ENCODE measurements at places on chromosomes 2 and 18. TPM values are rescaled to one million over a fixed set of nuclear protein-coding genes. Genes with fewer than 3 reads are reported as not detected.

GRCh38 chr2:115596659-115597375, 1154.4 kb downstream of the DPP10 start:
- H3K27me3 ChIP-seq, result no peaks in the 10 kb centered on the region
- no peak for DNase-seq
- H3K27ac ChIP-seq, result no peak overlapping the region
- H3K4me1 ChIP-seq, result no peaks in the 10 kb centered on the region
- H3K4me3 ChIP-seq, result no peak overlapping the region
- H3K36me3 ChIP-seq, result no peaks in the 10 kb centered on the region

GRCh38 chr2:75134860-75135259, 64.5 kb downstream of the TACR1 start:
- no peak overlapping the region for H3K4me3 ChIP-seq
- peaks cover 12% of the 10 kb centered on the region for H3K4me1 ChIP-seq
- no peaks in the 10 kb centered on the region for H3K36me3 ChIP-seq
- no peak for DNase-seq

- peaks cover 44% of the 10 kb centered on the region for H3K4me1 ChIP-seq
- H3K4me3 ChIP-seq, result no peak overlapping the region
- peak overlapping the region; percentile 94 for H3K27ac ChIP-seq
Measured at GRCh38 chr2:42569883-42570282, 1.5 kb downstream of the MTA3 start.

DNA sequence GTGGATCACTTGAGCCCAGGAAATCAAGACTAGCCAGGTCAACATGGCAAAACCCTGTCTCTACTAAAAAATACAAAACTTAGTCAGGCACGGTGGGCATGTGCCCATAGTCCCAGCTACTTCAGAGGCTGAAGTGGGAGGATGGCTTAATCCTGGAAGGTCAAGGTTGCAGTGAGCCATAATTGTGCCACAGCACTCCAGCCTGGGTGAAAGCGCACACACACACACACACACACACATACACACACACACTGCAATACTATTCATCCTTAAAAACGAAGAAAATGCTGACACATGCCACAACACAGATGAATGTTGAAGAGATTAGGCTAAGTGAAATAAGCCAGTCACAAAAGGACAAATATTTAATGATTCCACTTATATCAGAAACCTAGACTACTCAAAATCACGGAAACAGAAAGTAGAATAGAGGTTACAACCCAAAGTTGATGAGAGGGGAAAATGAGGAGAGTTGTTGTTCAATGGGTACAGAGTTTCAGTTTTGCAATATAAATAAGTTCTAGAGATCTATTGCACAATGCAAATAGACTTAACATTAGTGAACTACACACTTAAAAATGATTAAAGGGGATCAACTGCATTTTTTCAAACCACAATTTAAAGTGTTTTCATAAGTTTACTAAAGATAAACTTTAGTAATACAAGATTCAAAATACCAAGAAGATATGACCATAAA, 114.5 kb downstream of the USP34 start:
- no peaks in the 10 kb centered on the region for H3K27me3 ChIP-seq
- peak overlapping the region; percentile 33 for H3K27ac ChIP-seq
- DNase-seq, result no peak

DNA sequence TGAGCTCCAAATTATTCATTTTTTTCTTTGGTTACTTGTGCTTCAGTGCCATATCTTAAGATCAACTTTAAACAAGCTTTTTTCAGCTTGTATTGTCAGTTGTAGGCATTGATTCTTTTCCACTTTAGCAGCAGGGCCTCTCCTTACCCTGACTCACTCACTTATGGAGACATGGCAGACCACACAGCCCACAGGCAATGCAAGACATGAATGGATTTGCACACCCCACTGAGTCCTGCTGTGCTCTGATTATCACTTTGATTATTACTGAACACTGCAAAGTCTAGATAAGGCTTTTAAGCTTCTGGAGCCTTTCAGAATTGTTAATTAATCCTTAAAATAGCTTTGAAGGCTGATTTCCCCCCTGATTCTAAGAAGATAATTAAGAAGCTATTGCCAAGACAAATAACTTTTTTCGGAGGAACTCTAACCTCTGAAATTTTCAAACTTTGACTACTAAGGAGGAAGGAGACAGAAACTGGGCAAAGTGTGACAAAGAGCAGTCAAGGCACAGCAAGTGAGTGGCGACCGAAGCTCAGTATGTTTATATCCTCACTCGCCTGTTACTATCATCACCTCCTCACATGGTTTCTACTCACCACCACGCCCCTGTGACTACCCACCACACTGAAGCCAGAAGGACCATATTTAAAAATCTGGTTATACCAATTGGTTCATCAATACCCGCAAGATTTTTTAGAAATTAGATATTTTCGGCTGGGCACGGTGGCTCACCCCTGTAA, 43.3 kb downstream of the CACNB4 start:
- H3K27me3 ChIP-seq, result no peaks in the 10 kb centered on the region
- no peak for DNase-seq
- no peaks in the 10 kb centered on the region for H3K4me1 ChIP-seq
- H3K36me3 ChIP-seq, result no peaks in the 10 kb centered on the region
- H3K27ac ChIP-seq, result no peak overlapping the region

- peaks cover 84% of the 10 kb centered on the region for H3K4me1 ChIP-seq
- H3K27ac ChIP-seq, result no peak overlapping the region
- no peaks in the 10 kb centered on the region for H3K27me3 ChIP-seq
Measured at GRCh38 chr2:84989422-84989821, 18.5 kb downstream of the KCMF1 start.

GRCh38 chr2:239008004-239008403, 160.1 kb downstream of the TWIST2 start:
- no peak for DNase-seq
- no peaks in the 10 kb centered on the region for H3K36me3 ChIP-seq
- H3K4me3 ChIP-seq, result no peak overlapping the region
- no peaks in the 10 kb centered on the region for H3K27me3 ChIP-seq
- no peak overlapping the region for H3K27ac ChIP-seq

UGT1A8 gene
- total RNA-seq, result not detected

GRCh38 chr2:69041214-69041613, 28.2 kb downstream of the ANTXR1 start:
- H3K4me3 ChIP-seq, result no peak overlapping the region
- peaks cover 21% of the 10 kb centered on the region for H3K4me1 ChIP-seq
- H3K27me3 ChIP-seq, result no peaks in the 10 kb centered on the region
- DNase-seq, result no peak
- no peak overlapping the region for H3K27ac ChIP-seq

COL5A2 gene
- 33.1 TPM for total RNA-seq

DNA sequence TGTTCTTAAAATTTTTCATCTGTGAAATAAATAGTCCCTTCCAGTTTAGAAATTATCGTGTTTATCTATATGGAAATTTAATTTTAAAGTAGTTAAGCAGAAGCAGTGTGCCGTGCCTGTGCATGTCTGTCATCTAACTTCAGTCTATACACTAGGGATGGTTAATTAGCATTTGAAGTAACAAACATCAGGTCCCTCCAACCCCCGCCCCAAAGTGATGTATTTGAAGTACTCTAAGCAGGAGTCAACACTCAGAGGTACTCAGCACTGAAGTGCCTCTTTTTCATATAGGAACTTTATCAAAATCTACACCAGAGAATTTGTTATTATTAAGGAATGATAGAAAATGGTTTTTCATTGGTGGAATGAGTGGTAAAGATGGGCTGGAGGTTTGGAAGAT, 33.0 kb downstream of the LANCL1 start:
- H3K4me1 ChIP-seq, result no peaks in the 10 kb centered on the region
- no peaks in the 10 kb centered on the region for H3K36me3 ChIP-seq
- no peak overlapping the region for H3K27ac ChIP-seq
- H3K27me3 ChIP-seq, result no peaks in the 10 kb centered on the region

DNA sequence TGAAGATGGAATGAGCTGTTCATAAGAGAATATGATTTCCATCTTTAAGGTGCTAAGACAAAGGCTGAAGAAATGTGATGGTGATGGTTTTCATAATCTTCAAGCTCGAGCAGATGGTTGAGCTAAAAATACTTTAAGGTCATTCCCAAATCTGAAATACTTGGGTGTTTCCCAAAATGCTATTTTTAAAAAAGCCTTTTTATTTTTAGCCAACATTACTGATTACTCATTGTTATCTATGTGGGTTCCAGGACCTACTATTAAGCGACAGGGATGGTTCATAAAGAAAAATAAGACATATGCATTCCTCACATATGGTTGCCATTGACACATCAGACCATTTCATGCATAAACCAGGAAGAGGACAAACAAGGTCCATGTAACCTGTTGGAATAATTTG, 298.5 kb downstream of the PLCL1 start:
- H3K36me3 ChIP-seq, result no peaks in the 10 kb centered on the region
- H3K4me3 ChIP-seq, result no peak overlapping the region
- H3K27me3 ChIP-seq, result no peaks in the 10 kb centered on the region

GRCh38 chr2:236548179-236548921, 21.3 kb upstream of the ACKR3 start:
- H3K4me3 ChIP-seq, result no peak overlapping the region
- no peaks in the 10 kb centered on the region for H3K27me3 ChIP-seq
- H3K36me3 ChIP-seq, result no peaks in the 10 kb centered on the region
- H3K4me1 ChIP-seq, result peaks cover 10% of the 10 kb centered on the region
- DNase-seq, result no peak

GALNT3 gene
- total RNA-seq, result 7.4 TPM

CAVIN2 gene
- 50.6 TPM for total RNA-seq

DNA sequence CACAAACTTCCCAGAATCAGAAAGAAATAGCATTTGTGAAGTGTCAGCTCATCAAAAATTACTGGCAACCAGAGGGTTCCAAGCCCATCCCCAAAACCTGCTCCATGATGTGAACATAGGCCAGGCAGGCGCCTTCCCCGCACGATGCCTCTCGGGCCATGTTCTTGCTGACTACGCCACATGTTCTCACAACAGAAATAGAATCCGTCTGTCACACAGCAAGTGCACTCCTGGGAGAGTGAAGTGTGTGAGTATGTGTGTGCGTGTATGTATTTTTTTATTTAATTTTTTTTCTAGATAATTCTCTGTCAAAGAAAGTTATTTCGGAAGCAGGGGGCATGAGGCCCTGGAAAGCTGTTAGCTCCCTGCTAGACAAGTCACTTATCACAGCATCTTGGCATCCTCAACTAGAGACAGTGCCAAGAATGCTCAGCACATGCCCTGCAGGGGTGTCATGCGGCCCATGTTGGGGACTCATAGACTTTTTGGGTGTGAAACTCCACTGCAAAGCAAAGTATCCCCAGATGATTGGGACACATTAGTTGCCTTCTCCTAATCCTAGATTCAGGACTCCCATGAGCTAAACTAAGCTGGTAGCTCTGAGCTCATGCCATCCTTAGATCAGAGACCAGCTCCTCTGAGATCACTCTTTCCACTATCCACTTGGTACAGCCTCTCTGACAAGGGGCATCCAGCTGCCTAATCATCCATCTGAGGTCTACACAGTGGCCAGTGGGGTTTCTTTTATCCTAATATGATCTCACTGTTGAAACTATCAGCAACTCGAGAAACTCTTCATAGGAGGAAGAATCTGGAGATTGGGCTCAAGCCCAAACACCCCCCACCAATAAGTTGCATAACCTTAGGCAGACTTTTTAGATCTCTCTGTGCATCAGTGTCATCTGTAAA, 53.2 kb upstream of the CYRIA start:
- H3K4me3 ChIP-seq, result no peak overlapping the region
- no peaks in the 10 kb centered on the region for H3K4me1 ChIP-seq
- no peaks in the 10 kb centered on the region for H3K36me3 ChIP-seq
- H3K27me3 ChIP-seq, result no peaks in the 10 kb centered on the region
- no peak for DNase-seq

MTIF2 gene
- 19.4 TPM for total RNA-seq

DNA sequence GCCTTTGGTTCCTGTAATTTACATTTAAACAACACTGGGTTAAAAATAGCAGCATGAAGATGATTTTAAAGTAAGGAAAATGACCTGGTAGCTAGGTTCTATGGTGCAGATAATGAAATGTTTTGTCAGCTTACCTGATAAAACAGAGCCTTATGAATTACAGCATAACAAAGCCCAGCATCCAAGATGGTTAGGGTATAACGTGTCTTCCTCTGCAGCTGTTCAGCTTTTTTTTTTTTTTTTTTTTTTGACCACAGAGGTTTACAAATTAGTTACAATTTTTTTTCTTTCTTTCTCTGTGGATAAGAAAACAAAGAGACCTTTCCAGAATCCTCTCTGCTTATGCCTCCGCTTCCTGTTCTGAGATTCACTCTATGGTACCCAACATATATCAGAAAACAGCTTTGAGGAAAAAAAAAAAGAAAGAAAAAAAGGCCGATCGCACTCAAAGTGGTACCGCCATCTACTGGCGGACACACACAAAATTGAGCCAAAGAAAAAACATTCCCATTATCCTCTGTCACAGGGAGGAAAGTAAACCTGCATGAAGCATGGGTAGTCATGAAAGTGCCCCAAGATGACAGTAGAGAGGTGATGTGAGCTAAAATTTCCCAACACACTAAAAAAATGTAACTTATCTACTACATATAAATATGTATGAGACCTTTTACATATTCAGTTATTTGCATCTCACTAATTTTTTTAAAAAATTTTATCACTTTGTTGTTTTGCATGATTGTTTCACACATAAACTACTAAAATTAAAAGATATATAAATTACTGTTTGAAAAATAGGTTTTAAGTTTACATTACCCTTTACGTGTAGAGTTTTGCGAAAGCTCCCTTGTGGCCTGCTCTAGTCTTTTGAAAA, at the start of gene SCN3A:
TSS of gene SCN3A (minus strand) at position 362 of the 871 bp plus-strand sequence. CDS start 27,656 bp downstream, outside the sequence.
- no peaks in the 10 kb centered on the region for H3K27me3 ChIP-seq
- no peaks in the 10 kb centered on the region for H3K4me1 ChIP-seq
- DNase-seq, result no peak
- H3K27ac ChIP-seq, result no peak within 1 kb of the TSS
- no peaks in the 10 kb centered on the region for H3K36me3 ChIP-seq

G6PC2 gene
- not detected for total RNA-seq

RAPGEF4 gene
- total RNA-seq, result 18.4 TPM

C2orf15 gene
- total RNA-seq, result not detected

ZNF892 gene
- 2.7 TPM for total RNA-seq

DNA sequence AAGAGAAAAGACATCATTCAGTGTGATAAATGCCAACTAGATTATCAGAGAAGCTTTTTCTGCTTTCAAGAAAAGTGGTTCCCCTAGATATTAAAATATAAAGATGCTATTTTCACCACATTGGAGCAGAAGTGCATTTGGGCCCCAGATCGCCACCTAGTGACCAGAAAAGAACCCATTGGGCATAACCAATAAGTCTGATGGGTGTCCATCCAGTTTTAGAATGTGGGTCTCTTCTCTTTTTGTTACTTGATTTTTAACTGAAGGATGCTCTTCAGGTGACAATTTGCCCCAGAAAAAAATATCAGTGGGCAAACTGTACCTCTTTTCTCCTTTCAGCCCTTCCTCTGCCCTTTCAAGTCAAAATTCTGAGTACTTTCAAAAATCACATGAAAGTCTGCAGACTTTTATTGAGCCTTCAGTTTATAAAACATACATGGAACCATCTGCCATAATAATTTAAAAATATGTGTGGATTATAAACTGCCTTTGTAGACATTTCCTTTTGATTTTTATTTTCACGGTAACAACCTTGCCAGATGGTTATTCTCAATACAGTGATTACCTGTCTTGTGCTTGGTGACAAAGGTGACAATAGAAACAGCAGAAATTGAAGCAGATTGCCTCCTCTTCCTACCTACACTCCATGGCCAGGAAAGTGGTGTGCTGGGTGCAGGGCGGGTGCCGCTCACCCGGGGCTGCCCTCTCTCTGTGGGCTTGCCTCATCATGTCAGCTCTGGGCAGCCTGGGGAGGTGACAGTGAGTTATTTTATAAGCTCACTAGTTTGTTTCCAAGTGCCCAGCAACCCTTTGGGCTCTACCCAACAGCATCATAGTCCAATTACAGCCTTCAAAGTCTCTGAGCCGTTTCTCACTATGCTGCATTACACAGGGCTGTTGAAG, 124.5 kb downstream of the DCDC2C start:
- no peaks in the 10 kb centered on the region for H3K27me3 ChIP-seq
- no peak overlapping the region for H3K4me3 ChIP-seq
- no peak overlapping the region for H3K27ac ChIP-seq
- H3K4me1 ChIP-seq, result no peaks in the 10 kb centered on the region
